ENCODE measurements at places on chromosomes 5 and 9.
A peak's percentile ranks its signal among the peaks of the same experiment; 100 is the strongest.

DNA sequence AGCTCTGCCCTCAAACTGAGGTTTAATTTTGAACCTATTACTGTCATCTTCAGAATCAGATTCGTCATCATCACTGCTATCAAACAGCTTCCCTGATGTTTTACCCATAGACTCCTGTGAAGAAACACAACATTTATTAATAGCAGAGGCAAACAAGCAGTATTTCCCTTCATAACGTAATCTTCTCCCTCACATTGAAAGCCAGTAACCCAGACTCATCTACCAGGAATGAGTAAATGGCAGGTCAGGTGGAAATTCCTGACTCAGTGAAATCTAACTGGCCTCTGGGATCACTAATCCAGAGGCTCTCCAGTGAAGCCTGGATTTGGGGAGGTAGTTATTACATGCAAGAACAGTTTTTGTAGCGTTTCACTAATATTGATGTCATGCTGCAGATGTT lies 14.6 kb downstream of the NOL8 start:
- DNase-seq: no peak

DNA sequence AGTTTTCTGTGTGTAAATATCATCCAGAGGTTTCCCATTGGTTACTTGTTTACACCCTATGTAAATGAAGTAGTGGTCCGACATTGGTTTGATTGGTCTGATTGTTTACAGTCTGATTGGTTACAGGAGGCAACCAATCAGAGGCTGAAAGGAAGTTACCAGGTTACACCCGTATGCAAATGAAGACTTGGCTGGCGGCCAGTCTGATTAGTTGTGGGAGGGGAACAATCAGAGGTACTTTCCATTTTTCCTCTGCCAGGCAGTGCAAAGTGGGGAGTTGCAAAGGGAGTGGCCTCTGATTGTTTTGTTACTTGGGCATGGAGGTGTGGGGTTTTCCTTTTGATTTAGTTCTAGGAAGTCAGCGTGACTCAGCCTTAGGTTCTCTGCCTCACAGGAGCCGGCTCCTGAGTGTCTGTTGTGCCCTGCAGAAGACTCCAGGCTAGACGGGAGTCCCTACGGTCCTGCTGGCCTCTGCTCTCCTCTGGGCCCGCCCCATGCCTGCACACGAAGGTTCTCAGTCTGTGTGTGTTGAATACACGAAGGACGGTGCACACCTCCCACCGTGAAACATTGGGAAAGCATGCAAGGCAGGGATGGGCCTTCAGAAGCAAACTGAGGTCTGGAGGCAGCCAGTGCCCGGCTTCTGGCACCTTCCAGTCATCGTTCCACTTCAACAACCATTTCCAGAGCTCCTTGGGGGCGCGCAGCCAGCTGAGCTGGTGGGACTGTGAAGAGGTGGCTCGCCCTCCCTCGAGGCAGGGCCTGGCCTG lies 42.9 kb downstream of the OLFM1 start:
- no peak for DNase-seq

DNA sequence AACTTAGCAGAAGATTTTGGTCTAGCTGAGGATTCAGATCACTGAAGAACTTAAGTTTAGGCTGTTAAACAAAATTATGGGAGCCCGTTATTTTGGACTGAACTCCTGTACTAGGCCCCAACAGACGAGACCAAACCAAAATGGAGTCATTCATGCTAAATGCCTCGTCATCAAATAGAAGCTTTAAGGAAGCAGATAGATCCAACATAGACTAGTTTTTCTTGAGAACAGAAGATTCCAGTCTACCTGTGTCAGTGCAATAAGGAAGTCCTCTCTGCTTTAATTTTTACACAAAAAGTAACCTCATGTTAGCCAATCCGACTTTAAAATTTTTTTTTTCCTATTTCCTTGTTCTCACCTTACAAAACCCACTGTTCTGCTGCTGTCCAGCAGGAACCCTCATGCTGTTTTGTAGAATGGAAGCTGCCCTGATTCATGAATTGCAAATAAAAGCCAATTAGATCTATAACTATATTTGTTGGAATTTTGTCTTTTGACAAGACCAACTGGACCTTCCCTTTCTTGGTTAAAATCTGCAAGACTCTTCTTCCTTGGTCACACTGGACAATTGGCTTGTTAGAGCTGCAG lies 29.0 kb upstream of the GOLM1 start:
- DNase-seq: peak; percentile 16

DNA sequence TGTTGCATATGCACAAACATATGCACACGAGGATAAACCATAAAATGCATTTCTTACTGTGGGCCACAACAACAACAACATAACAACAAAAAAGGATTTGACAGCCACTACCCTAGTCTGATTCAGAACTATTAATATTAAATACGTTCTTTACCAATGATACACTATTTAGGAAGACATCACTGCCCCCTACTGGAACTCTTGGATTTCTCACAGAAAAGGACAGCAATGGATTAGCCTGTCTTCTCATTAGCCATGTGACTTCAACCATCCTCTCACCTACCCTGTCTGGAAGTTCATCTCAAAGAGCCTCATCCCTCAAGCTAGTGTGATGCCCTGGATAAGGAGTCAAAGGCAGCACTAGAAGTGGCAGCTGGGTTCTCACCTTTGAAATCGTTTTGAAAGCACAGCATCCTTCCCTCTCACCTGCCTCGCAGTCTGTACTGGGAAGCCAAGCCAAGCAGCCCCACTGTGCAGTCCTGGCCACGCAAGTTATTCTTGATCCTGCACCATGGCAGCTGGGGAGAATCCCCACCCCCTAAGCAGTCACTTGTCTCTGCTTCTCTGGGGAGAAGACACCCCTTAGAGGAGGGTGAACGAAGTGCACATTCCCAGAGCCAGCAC lies 64.6 kb downstream of the SH3TC2 start:
- DNase-seq: peak; percentile 23

- DNase-seq: peak; percentile 74
These were observed 5.4 kb upstream of the HBEGF start for GRCh38 chr5:140351609-140352334.

DNA sequence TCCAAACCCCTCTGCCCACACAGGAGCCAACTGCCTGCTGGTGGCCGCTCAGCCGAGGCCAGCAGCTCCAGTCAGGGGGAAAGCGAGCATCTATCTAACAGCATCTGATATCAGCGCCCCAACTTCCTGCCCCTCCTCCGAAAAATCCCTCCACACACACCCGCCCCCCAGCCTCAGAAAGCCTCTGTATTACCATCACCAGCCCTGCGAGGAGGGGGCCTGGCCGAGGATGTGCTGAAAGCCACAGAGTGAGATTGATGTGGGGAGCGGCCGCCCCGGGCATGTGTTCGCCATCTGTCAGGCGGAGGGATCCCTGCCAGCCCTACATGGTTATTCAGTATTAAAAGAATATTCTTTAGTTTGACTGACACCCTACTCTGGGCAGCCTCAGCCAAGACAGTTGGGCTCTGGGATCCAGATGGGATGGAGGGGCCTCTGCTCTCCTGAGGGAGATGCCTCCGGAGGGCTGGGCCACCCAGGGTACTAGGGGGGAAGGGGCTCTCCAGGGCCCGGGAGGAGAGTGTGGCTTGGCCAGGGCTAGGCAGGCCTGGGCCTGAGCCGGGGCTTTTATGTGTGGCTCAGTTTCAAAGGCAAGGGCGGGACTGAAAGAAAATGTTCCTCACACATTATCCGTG lies 98.0 kb downstream of the HSD17B3 start:
- no peak for DNase-seq

- no peak for DNase-seq
These were observed 134.4 kb upstream of the IER5L start for GRCh38 chr9:129312251-129313122.

GRCh38 chr9:90720621-90721265 lies 78.1 kb upstream of the DIRAS2 start:
- DNase-seq: no peak

DNA sequence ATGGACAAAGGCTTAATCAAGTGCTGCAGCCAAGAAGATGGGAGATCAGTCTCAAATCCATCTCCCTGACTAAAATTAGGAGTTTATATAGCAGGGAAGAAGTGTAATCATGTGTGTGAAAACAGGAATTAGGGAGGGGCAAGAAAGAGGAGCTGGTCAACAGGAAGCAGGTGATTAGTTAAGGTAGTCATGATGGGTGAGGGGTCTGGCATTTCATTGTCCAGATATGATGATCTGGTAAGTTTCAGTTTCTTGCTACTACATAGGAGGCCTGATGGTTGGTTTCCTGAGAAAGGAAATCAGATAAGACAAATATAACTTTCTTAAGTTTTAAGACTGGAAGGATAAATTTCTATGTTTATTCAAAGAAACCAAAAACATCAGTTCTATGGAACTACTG lies 455.6 kb upstream of the GRAMD2B start:
- no peak for DNase-seq

- DNase-seq: no peak
These were observed 20.1 kb upstream of the OTP start for GRCh38 chr5:77658662-77659061.

DNA sequence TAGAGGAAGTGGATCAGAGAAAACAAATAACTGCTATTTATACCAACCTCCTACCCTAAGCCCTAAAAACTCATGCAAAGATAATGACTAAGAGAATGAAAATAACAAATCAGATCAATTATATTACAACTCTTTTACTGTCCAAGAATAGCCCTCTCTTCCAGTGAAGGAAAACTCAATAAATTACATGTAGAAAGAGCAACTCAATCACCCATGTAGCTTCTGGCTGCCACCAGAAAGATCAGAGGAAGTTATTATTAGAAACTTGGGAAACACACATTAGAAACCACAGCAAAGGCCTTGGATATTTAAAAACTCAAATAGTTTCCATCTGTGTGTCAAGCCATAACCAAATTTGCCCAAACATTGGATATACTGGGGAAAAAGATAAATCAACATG lies 134.0 kb upstream of the TARS1 start:
- DNase-seq: no peak

GRCh38 chr5:110053824-110054223 lies 364.1 kb downstream of the MAN2A1 start:
- DNase-seq: no peak

GRCh38 chr5:156515121-156515520 lies 188.2 kb downstream of the SGCD start:
- no peak for DNase-seq

GRCh38 chr5:147688656-147689356 lies 93.7 kb downstream of the JAKMIP2 start:
- no peak for DNase-seq

DNA sequence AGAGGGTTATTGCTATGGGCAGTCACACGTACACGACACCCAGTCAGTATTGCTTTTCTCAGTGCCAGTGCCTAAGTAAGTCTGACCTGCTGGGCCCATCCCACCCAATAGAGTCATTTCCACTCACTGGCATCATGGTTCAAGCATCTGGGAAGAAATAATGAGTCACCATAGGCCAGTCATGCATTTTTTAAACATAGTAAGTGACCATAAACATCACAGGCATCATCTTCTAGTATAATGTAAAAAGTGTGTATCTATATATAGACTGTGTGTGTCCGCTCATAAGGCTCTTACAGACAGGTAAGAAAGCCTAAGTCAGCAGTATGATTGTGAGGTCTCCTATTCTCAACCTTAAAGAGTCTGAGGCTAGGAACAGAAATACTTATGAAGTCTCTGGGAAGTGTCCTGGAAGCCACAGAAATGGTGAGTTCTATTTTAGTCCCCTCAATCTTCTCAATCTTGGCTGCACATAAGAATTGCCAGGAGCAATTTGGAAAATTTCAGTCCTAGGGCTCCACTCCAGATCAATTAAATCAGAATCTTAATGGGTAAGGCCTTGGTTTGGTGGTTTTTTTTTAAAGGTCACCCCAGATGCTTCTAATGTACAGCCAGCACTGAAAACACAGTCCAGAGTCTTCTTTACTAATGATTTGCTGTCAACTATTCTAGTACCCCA lies 65.2 kb downstream of the ZNF366 start:
- DNase-seq: no peak

DNA sequence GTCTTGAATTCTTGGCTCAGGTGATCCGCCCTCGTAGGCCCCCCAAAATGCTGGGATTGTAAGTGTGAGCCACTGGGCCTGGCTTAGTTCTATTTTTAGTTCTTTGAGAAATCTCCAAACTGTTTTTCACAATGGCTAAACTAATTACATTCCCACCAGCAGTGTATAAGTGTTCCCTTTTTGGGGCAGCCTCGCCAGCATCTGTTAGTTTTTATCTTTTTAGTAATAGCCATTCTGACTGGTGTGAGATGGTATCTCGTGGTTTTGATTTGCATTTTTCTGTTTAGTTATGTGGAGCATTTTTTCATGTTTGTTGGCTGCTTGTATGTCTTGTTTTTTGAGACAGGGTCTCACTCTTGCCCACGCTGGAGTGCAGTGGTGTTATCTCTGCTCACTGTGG lies 28.2 kb downstream of the CNOT6 start:
- no peak for DNase-seq

DNA sequence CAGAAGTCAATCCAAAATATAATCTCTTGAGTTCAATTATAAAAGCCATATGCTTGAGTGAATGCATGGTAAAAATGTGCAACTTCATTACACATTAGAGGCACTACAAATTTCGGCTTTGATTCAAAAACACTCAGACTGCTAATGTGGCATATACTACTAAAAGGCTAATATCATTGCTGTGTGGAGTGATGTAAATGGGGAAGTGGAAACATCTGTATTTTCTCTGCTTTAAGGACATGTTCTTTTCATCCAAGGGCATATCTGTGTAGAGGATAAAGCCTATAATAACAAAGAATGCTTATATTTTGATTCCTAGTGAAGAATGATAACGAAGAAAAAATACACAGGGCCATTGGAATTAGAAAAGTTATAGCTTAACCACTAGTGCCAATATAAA lies 643.9 kb upstream of the ZNF608 start:
- no peak for DNase-seq

GRCh38 chr9:109328978-109329637 lies 8.2 kb upstream of the EPB41L4B start:
- DNase-seq: peak; percentile 24

GRCh38 chr5:145989428-145989827 lies 53.0 kb downstream of the SH3RF2 start:
- no peak for DNase-seq

- DNase-seq: no peak
These were observed 1.6 kb upstream of the DNLZ start for GRCh38 chr9:136364942-136365774.

DNA sequence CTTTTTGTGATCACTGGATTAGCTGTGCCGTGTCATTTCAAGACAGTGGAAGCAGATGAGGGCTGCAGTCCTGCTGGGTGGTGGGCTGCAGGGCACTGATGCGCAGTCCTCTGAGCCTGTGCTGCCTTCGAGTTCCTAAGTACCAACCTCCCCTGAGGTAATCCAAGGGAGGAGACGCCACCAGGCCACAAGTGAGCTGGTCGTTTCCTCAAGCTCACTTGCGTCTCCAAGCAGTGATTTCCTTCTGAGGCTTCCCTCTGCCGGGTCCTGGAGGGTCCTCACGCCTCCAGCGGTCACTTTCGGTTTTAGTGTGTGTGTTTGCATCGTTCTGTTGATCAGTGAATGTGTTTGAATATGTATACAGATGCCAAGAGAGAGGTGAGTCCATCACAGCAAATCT lies 115.7 kb downstream of the TRIO start:
- DNase-seq: no peak

- DNase-seq: peak; percentile 45
These were observed 85.6 kb downstream of the CDH18 start for GRCh38 chr5:19902316-19902934.

Measured in NCI-H2029 treated with DMSO at 0.1 percent for 48 hours (cell line).